ENCODE measurements at places on chromosomes 4 and X.

GRCh38 chr4:73718375-73719373 lies 21.7 kb upstream of the CXCL8 start:
- DNase-seq, result no peak

DNA sequence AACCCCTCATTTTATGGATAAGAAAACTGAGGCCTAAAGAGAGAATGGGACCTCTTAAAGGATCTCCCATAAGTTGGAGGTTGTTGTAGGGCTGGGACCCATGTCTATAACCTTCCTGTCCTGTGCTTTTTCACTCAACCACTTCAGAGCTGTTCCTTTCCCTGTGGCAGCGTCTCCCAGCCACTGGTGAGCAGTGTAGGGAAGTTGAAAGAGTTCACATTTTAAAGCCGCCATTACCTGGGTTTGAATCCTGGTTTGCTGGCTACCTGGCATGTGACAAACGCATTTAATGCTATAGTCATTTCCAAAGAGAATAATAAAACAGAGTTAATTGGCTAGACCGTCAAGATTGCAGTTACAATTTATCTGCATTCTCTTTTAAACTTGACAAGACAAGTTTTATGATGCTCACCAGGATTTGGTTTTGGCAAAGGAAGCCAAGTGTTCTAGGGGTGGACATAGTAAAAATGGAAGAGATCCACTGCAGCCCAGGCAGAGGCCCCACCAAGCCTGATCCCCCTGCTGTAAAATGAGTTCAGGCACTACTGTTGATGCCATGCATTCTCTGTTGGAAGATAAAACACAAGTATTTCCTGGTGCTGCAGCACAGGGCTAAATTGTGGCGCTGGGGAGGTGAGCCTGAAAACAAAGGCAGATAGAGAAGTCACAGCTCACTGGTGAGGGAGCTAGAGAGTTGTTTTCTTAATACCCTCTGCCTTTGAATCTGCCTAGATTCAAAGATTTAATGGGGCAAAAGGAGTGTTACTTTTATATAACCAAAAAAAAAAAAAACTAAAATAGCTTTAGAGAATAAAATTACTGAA lies 218.7 kb downstream of the NWD2 start:
- DNase-seq, result no peak

GRCh38 chr4:55079451-55080173 lies 45.8 kb downstream of the KDR start:
- no peak for DNase-seq

GRCh38 chr4:113738251-113738650 lies 23.3 kb downstream of the CAMK2D start:
- no peak for DNase-seq

DNA sequence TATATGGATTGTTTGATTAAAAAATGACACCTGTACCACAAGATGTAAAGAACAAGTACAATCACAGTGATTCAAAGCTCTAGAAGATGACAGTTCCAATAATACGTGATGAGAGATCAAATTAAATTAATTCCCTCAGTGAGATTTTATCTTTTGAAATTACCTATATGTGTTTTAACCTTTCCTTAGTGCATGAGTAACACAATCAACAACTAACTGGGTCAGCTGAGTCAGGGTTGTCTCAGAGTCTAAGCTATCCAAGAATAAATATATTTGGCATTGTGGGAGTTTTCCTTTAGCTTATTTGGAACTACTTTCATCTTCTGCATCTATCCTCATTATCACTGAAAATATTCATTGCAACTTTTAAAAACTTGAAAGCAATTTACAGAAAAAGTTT lies 162.8 kb downstream of the WDFY3 start:
- no peak for DNase-seq

DNA sequence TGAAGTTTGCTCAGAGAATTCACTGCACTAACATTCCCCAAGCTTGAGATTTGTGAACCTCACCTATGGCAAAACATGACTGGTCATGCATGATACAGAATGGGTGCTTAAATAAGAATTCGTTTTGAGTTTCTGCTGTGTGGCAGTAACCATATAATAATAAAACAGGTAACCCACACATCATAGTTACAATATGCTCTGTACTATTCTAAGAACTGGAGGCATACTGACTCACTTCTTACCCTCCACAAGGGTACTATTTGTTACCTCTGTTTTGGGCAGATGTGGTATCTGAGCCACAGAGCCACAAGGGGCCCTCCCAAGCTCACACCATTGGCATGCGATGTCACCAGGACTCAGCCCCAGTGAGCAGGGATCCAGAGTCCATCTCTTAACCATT lies 17.6 kb downstream of the SLC2A9 start:
- no peak for DNase-seq

- DNase-seq, result no peak
Measured at GRCh38 chr4:2470791-2471190, 1.9 kb downstream of the RNF4 start.

DNA sequence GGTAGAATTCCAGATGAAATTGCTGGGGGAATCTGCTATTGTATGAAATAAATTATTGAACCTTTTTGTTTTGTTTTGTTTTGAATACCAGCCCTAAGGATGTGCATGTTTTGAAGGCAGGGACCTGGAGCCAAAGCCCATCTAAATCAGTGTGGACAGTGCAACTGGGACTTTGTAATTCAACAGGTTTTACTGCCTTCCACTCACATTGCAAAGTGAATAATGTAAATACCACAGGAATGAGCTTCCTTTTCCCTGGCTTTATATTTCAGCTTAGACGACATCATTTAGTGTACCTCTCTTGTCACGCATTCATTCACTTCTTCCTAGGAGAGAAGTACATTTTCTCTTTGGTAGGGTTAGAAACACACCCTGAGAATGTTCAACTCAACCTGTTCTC lies 795.0 kb downstream of the CENPC start:
- DNase-seq, result no peak

DNA sequence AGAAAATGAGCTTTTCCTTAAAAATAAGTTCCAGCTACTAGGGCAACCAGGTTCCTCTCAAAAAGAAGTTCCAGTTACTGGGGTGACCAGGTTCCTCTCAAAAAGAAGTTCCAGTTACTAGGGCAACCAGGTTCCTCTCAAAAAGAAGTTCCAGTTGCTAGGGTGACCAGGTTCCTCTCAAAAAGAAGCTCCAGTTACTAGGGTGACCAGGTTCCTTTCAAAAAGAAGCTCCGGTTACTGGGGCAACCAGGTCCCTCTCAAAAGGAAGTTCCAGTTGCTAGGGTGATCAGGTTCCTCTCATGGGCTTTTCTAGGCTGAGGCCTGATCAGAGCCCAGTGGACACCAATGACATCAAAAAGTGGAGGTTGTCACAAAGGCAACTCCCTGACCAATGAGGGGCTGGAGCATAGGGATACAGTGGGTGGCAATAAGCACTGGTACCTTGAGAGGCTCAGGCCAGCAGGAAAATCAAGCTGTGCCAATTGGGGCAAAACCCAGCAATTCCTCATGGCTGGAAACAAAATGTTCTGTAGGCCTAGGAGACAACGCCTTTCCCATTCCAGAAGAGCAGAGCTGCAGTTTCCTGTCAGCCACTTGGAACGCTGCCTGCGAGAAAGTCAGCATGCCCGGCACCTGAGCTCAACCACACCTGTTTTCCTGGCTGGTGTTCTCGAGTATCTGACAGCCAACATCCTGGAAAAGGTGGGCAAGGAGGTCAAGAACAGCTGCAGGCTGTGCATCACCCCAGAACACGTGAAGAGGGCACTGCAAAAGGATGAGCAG lies 12.3 kb upstream of the SYTL5 start:
- no peak for DNase-seq

GRCh38 chr4:7826909-7827306 lies 112.8 kb downstream of the AFAP1 start:
- no peak for DNase-seq

- DNase-seq, result no peak
Measured at GRCh38 chr4:6926681-6927478, 17.3 kb downstream of the TBC1D14 start.

- DNase-seq, result no peak
Measured at GRCh38 chr4:145216535-145216934, 36.1 kb upstream of the OTUD4 start.

DNA sequence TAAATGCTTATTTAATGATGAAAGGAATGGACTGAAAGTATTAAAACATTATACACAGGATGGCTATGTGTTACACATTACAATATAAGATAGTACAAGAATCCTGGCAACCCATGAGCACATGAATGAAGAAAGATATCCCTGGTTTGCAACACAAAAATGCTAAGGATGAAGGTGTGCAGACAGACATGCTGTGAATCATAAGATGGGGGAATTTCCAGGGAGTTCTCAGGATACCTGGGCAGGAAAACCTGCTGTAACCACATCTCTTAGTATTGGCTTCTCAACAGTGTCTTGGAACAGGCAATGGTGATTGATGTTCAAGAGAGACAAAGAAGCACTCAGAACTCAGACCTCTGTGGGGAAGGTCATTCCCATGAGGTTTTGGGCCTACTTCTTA lies 23.9 kb upstream of the ANOS1 start:
- no peak for DNase-seq

DNA sequence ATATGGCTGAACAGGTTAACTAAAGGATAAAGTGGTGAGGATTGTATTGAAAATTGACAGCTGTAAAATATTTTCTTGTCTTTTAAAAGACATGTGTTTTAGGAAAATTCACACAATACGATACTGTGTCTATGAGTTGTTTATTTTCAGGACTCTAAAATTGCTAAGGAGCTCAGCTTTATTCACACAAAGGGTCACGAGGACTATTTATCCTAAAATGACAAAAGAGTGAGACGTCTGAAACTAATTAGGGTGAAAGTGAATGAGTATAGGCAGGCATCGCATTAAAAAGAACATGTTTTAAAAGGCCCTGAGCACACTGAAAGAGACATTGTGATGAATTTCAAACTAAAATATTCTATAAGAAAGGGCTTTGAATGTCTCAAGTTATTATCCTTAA lies 304.7 kb downstream of the SH2D1A start:
- no peak for DNase-seq

DNA sequence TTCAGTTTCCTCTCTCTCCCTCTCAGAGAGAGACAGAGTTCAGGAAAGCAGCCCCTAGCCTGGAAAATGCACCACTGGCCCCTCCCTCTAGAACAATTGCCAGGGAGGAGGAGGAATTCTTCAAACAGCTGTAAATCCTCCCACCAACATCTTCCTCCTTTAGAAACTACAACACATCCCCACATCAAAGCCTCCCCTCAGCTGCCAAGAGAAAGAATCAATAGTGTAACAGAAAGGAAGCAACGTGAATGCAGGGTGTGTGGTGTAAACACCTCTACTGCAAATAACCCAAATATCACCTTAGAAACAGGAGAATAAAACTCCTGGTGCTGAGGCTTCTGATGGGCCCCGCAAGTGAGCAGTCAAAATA lies 249.9 kb upstream of the GATB start:
- DNase-seq, result no peak

- DNase-seq, result no peak
Measured at GRCh38 chr4:41221850-41222645, 7.7 kb upstream of the APBB2 start.

GRCh38 chr4:113904877-113905276 lies 74.6 kb downstream of the ARSJ start:
- no peak for DNase-seq

- DNase-seq, result no peak
Measured at GRCh38 chr4:75512386-75513211, 1.6 kb downstream of the RCHY1 start.

DNA sequence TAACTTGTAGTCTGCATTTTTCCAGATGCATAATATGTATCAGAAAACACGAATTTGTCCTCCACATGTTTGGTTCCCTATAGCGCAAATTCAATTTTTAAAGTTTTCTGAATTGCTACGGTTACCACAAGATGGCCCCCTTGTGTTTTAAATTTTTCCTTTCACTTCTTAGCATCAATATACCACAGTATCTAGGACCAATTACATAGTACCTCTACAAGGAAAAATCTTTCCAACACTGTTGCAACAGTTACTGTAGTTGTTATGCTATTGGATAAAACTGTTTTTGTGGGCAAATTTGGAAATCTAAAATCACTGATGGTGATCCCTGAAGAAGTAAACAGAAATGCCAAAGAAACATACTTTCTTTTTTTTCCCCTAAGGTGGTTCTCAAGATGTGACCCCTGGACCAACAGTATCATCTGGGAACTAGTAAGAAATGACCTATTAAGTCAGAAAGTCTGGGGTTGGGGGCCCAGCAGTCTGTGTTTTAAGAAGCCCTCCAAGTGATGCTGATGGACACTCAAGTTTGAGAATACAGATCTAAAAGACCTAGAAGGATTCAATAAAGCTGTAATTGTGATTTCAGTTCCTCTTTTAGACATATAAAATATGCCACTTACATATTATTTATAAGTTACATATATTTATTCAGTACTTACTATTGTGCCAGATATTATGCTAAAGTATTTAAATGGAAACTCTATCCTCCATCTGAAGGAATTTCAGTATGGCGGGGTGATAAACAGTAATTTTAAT lies 3.1 kb downstream of the ZGRF1 start:
- DNase-seq, result peak; percentile 6

DNA sequence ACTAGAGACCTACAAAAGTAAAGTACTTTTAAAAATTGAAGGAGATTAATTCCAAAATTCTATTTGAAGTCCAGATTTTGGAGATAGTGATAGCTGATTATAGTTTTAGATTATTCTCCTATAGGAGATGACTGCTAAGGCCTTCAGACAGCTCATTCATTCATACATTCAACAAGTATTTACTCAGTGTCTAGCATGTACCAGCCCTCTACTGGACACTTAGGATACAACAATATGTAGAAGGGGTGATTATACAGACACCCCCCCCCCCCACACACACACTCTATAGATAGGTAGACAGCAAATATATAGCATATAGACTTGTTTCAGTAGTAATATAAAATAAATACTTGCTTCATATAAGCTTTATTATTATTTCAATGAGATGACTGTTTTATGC lies 60.4 kb upstream of the TAF9B start:
- DNase-seq, result no peak

GRCh38 chr4:56195025-56195424 lies 192.3 kb downstream of the AASDH start:
- no peak for DNase-seq

- no peak for DNase-seq
Measured at GRCh38 chr4:26464420-26465095, 25.7 kb downstream of the CCKAR start.

DNA sequence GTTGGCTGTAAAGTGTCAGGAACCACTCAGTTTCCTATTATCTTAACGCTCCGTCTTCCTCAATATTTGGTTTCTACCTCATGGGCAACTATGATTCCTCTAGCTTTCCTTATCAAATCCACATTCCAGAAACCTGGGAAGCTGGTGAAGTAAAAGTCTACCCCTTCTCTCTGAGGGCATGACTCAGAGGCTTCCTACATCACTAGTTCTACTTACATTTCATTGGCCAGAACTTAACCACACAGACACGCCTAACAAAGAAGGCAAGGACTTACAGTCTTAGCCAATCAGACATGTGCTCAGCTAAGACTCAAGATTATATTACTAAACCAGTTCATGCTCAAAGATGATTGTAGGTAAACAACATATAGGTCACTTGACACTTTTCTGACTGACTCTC lies 30.4 kb downstream of the COX7B2 start:
- DNase-seq, result no peak

GRCh38 chr4:68732653-68733466 lies 62.4 kb upstream of the UGT2B15 start:
- no peak for DNase-seq

GRCh38 chrX:40582811-40583210 lies 2.0 kb downstream of the ATP6AP2 start:
- DNase-seq, result no peak

- no peak for DNase-seq
Measured at GRCh38 chr4:76058888-76059426, 15.6 kb upstream of the ART3 start.

Measured in SK-N-MC (cell line).